Activated naive CD4-positive, alpha-beta T cell treated with anti-CD3 and anti-CD28 coated beads, Interleukin-2, amount 50 U/mL, for 72 hours (primary cell): ENCODE measurements at places on chromosomes 4 and X. TPM values are rescaled to one million over a fixed set of nuclear protein-coding genes. Genes with fewer than 3 reads are reported as not detected.

GAGE1 gene
- total RNA-seq = not detected

SPRY1 gene
- total RNA-seq = 34.3 TPM

SYP gene
- 69.3 TPM for total RNA-seq

SMARCAD1 gene
- 38.3 TPM for total RNA-seq

TLR2 gene
- total RNA-seq = 1.1 TPM

TEX11 gene
- not detected for total RNA-seq

SSX4B gene
- total RNA-seq = not detected

MTNR1A gene
- not detected for total RNA-seq

TKTL1 gene
- 0.48 TPM for total RNA-seq

ASB9 gene
- 0.71 TPM for total RNA-seq

GNRHR gene
- not detected for total RNA-seq

PABPC1L2B gene
- not detected for total RNA-seq

TSPAN6 gene
- total RNA-seq = not detected

RAB40AL gene
- 0.60 TPM for total RNA-seq

FOXR2 gene
- not detected for total RNA-seq

GATA1 gene
- total RNA-seq = 0.25 TPM

LYAR gene
- 34.7 TPM for total RNA-seq

PLP1 gene
- total RNA-seq = not detected

ETDB gene
- total RNA-seq = not detected

IQCM gene
- not detected for total RNA-seq

MAGEE1 gene
- 4.6 TPM for total RNA-seq

POU4F2 gene
- not detected for total RNA-seq

CLCN4 gene
- not detected for total RNA-seq

MAGEB18 gene
- not detected for total RNA-seq
